SK-MEL-5 (cell line): ENCODE measurements at places on chromosomes 12 and 14.

DNA sequence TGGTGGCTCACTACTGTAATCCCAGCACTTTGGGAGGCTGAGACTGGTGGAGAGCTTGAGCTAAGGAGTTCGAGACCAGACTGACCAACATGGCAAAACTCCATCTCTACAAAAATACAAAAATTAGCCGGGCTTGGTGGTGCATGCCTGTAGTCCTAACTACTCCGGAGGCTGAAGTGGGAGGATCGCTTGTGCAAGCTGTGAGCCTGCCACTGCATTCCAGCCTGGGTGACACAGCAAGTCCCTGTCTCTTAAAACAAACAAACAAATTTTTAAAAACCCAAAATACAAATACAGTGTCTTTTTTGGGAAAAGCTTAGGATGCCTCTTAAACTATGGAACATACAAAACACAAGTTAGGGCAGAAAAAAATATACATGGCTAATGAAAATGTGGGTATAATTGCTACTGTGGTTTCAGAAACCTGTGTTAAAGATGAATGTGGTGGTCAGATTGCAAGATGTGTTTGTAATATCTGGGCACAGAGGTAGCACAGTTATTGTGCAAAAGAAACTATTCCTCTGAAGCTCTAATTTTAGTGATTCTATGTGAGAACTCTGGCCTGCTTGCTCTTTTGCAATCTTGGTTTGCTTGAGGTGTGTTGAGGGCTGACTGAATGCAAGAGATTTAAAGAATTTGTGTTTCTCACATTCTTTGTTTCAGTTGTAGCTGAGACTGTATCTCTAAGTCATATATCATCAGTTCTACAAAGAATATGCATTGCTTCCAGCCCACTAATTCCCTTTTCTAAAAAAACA is 3.9 kb upstream of the HSPA2 start:
- DNase-seq, result no peak

DNA sequence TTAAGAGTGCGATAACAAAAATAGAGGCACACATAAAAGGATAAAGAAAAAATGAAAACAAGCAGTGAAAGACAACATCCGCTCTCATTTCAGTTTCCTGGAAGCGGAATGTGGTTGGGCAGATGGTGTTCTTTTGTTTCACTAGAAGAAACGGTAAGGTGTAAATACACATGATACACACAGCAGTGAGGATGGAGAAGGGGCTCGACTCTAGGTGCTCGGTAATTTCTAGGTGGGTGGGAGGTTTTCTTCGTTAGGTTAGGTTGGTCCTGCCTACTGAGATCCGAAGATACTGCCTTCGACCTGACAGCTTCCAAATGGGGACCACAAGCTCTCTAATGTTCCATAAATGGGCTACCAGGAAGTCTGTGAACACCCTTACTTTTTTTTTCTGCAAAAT is 1082.5 kb downstream of the BCL11B start:
- DNase-seq, result no peak

DNA sequence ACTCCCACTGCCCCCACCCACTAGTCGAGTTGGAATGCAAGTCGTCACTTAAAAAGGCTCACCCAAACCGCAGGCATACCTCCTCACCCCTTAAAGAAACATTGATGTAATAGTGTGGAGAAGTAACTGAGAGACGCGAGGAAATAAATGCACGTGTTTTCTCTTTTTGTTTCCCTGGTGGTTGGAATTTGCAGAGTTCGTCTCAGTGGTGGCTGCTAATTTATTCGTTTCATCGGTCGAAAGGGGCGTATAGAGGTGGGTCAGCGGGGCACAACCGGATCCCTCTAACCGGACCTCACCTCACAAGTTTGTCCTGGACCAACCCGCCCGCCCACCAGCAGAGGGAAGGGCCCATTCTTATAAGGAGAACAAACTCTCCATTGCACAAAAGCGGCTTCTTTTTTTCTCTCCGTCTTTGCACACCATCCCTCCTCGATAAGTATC is 5.0 kb upstream of the NPAS3 start:
- no peak for DNase-seq

DNA sequence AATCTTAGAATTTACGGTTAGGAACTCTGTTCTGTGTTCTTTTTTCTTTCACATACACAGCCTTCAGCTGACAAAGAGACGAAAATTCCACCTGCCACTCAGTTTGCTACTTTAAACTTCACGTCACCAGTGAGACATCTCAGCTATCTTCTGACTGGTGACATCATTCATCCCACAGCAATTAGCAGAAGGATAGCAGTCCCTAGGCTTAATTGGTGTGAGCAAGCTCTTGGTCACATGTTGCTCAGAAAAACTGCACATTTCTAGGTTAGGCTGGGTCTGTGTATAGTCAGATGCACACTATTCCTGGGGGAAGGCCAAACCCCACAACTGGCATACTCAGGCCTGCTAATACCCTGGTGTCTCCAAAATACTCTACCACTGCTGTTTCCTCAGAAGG is 23.9 kb downstream of the SLC7A7 start:
- no peak for DNase-seq

GRCh38 chr14:47730296-47730695 is 54.9 kb upstream of the MDGA2 start:
- no peak for DNase-seq

DNA sequence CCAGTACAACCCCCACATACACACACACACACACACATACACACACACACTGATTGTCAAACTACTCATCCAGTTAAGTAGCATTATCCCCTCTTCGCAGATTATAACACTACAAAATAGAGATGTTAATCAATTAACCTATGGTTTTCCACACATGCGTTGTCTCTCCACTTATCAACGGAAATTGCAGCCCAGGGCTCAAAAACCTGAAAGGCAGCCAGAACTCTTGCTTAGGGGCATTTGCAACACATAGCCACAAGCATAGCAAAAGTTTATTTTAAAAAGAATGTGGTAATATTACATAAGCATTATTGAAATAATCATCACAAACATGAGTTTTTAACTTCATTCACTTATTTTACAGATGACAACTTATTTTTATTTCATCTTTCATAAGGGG is 265.8 kb downstream of the SLC16A7 start:
- no peak for DNase-seq

DNA sequence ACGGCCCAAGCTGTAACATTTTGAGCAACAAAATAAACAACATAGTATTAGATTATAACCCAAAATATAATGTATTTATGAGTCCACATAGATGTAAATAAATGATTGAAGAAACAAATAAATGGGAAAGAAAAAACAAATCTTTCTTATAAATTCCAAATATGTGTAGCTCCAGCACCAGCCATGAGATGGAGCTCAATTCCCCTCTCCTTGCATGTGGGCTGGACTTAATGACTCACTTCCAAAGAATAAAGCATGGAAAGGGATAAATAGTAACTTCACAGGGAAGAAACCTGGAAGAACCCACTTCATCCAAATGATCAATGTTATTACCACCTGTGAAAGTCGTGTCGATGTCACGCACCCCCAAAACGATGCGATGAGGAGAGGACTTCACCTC is 158.8 kb downstream of the RPAP3 start:
- DNase-seq, result peak; percentile 70

- no peak for DNase-seq
Measured at GRCh38 chr14:105229099-105229655, 19.2 kb upstream of the BTBD6 start.

DNA sequence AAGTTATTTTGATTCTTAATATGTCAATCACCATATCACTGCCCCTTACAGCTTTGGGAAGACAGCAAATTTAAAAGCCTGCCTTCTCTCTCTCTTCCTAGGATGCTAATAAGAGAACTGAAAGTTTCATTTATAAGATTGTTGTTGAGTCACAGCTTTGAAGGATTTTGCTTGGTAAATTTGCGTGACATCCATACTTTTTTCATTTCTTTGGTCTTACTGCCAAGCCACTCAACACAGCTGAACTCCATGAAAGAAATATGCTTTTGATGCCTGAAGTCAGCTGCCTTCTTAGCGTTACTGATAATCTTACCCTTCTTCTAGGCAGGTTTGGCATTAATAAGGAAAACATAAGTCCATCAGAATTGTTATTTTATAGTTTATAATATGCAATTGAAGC is 155.0 kb downstream of the CRADD start:
- no peak for DNase-seq

DNA sequence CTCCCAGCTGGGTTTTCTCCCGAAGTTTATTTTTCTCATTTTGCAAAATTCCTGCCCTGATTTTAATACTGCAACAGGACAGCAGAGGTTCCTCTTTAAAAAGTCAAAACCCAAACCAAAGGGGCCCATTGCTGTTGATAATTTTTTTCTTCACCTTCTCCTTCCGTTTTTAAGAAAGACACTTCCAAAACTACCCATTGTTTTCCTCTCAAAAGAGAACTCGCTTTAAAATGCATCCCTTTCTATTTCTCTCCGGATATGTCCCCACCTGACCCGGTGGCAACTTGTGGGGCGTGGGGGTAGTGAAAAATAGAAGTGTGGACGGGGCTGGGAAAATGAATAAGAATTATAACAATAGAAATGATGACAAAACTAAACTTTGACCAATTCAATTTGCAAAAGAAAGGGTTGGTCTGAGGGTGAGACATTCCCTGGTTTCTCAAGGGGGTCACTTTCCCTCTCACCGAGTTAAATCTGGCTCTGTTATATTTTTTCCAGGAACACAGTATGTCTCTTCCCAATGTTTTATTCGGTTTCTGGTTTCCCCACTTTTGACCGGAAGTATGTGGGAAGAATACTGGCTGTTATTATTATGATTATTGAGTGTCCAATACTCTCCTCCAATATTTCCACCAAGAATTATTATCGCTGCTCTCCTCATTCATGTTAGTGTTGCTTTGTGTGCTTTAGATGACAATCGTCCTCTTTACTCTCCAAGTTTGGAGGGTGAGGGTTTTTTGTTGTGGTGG is 4.1 kb upstream of the TBX5 start:
- no peak for DNase-seq
